Anterior cingulate cortex (tissue), 58 donors: ENCODE measurements at places on chromosomes 3 and 15.

DNA sequence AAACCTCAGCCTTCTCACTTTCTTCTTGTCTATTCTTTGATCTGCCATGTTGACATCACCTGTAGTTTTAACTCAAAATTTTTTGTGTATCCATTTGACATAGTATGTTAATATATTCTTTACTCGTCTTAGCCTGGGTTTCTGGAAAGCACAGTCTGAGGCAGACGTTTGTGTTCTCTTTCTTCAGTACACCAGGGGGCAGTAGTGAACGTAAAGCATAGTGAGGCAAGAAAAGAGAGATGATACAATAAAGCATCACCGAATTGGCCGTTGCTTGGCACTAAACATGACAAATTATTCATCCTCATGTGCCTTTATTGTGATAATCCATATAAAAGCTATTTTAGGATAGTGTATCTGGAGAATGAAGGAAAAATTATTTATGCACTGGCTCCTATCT is 141.0 kb upstream of the MYRIP start:
- DNase-seq: no peak

DNA sequence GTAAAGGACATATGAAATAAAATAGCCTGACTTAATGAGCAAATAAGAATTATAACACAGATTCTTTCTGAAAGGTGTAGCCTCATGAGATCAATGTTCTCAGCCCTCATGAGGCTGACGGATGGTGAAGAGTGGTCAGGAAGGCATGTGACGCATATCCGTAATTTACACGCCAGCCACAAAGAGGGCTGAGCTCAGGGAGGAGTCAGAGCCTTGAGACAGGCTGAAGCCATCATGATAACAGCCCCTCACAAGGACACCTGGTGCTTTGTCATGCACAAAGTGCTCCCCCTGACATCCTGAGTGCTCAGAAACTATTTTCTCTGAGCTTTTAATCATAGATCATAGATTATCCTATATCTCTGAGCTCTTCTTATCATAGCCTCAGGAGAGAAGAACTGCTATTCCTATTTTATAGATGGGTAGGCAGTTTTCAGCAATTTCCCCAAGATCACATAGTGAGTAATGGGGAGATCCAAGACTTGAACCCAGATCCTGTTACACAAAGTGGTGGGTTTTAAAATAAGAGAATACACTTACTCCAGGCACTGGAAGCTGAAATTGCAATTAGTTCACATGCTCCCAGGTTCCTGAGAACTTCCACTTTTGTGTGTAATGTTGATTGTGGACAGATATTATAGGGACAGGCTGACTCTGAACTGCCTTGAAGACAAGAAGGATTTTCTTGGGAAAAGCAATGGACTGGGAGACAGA is 267.1 kb downstream of the RPLP1 start:
- no peak for DNase-seq

DNA sequence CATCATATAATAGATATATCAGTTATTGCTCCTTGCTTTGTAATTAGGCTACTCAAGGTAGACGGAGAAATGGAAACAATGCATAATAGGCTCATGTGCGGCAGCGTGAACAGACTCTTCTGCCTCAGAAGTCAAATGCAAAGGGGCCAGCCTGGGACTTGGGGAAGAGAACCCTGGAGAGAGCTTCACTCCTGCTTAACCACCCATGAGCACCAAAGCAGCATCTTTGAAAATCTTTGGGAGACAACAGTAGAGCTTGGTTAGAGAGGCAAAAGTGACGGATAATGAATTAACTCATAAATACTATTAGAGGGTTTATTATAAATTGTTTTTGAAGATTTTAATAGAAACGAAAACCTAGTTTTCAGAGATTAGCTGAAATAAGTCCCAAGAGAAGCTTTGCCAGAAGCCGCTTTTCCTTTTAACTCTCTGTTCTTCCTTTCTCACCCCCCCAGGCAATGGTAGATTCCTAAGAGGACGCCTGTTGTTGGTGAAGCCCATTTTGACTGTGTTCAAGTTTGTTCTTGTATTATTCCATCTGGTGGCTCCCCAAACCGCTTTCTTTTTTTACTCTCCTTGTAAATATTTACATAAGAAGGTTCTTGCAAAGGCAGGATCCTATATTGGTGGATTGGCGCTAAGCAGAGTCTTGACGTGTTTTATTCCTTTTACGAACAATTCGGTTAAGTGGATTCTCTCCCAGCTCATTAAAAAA is 196.0 kb upstream of the TPRG1 start:
- DNase-seq: no peak

- no peak for DNase-seq
These were observed 880.6 kb upstream of the ARPP21 start for GRCh38 chr3:34758630-34759261.

- no peak for DNase-seq
These were observed 7.3 kb upstream of the SERPINI2 start for GRCh38 chr3:167481164-167481563.

GRCh38 chr3:50123394-50124051 is 31.6 kb upstream of the SEMA3F start:
- no peak for DNase-seq

GRCh38 chr3:186515125-186515524 is 29.1 kb downstream of the CRYGS start:
- no peak for DNase-seq

DNA sequence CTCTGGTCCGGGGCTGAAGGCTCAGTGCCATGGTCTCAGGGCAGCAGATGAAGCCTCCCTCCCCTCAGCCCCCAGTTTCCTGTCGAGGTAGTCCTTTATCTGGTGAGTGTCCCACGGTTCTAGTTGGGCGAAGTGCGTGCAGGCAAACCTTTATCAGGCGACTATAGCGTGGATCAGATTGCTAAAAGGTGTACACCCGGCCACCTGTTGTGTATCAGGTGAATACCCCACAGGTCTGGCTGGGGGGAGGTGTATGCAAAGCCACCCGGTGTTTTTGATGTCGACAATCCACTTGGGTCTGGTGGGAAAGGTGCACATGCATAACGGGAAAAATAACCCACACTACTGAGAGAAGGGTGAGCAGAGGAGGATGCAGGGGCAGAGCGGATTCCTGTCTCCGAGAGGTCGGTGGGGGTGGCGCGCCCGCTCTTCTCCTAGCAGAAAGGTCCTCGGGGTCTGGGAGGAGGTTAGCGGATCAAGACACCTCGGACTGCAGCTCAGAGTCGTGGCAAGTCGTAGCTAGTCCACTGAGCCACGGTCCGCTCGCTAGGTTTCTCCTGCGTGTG is 507 bp downstream of the SLC12A6 start:
- no peak for DNase-seq

DNA sequence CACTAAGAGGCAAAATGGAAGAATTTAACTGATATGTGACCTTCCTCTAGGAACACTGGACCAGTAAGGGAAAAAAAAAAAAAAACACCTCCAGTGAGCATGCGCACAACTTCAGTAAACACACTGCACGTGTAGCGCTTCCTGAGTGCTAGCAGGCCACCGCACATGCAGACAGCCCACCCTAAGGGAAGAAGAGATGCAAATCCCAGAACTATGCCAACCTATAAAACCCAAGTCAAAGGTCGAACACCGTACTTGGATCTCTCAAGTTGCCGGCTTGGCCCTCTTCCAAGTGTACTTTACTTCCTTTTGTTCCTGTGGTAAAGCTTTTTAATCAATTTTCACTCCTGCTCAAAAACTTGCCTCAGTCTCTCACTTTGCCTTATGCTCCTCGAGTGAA is 64.5 kb upstream of the CADPS start:
- DNase-seq: no peak

DNA sequence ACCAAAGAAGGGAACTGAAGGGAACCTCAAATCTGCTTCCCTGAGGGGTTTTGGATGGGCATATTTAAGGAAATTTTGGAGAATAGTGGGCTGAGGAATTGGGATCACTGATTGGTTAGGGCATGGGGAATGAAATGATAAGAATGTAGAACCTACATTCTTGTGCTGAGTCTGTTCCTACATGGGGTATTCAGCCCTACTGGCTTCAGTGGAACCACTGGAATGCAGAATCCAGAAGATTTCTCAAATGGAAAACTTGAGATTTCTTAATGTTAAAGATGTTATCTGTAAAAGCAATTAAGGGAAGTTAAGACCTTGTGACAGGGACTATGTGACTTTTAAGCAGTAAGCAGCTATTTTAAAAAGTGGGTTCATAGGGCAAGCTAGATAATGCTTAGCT is 1062.4 kb downstream of the AGBL1 start:
- no peak for DNase-seq

DNA sequence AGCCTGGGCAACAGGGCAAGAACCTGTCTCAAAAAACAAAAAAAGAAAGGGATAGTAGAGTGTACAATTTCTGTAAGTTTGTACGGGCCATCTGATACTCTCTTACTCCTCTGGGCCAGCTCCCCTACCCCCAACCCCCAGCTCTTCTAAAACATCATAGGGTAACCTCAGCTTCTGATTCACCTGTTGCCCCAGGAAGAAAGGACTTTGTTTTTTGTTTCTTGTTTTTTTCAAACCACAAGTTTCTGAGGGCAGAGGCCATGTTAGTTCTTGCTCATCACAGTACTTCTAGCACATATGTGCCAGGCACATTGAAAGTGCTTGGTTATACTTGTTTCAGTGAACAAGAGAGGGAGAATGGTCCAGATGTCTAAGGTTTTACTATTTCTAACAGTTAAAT is 20.2 kb downstream of the ATOSA start:
- DNase-seq: no peak

- DNase-seq: no peak
These were observed 118.4 kb downstream of the ATP1B3 start for GRCh38 chr3:141994856-141995255.

DNA sequence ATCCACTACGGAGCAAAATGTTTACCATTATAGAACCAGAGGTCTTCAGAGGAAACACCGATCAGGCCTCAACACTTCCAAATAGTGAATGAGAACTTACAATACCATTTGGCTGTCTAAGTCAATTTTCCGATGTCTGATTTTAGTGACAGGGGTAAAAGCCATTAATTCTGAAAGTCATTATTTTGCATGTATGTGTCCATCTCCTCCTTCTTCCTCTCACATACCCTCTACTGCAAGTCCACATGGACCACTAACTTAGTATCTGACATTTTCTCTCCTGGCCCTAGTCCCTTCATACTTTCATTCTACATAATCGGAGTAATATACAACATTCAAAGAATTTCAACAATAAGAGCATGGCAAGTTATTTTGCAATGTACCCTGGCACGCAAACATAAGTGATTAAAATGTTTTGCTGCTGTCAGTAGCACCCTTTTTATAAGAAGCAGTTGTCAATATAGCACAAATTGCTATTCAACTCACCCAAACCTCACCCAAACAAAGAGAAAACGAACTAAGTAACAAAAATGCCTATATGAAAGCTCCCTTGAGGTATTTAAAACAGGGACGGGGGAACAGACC is 1.9 kb downstream of the TOP2B start:
- DNase-seq: no peak

DNA sequence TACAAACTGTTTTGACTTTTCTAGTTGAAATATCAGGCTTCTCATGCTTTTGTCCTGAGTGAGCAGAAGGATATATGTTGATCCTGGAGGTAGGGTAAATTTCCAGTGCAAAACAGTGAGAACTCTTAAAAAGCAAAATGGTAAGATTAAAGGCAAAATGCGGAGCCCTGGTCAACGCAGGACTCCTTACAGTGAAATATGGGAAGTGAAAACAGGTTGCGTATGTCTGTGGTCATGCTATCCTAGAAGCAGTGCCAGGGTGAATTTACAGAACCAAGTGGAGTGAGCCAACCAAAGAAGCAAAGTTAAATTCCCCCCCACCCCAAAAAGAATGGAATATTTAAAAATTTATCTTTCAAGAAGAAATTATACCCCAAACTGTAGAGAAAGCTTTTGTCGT is 256.4 kb downstream of the NR2F2 start:
- DNase-seq: no peak

- no peak for DNase-seq
These were observed 101.6 kb downstream of the RPL22L1 start for GRCh38 chr3:170768334-170768801.

DNA sequence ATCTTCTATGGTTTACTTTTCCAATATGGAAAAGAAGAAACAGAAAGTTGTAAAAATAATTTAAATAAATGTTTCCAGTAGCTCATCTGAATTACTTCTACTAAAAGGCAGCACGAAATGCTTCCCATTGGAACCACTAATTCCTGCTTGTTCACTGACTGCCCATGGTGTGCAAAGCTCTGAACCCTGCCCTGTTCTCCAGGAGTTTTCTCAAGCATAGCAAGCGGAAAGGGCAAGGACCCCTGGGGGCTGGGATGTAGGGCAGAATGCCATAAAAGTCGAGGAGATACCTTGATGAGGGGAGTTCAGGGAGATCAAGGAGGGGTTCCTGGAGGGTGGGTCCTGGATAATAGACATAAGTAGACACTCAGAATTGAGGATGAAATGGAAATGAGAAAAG is 35.3 kb upstream of the BNC1 start:
- DNase-seq: no peak

- DNase-seq: no peak
These were observed 97.7 kb downstream of the GAP43 start for GRCh38 chr3:115720983-115721382.

DNA sequence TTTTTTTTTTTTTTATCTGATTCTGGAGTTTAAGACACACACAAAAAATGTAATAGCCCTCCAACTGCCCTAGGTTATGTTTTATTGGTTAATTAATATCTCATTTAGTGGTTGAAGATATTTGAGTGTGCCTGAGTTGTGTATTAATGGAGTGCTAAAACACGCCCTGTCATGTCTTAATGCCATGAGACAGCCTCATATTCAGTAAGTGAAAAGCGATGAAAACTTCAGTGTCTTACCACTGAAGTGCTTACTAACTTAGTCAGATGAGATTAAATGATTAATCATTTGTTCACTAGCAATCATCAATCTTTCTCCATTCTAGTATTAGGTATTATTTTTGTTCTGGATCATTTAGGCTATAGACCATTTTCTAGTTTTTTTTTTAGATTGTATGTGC is 544.7 kb upstream of the ROBO2 start:
- DNase-seq: no peak

- no peak for DNase-seq
These were observed 78.2 kb upstream of the SOX2 start for GRCh38 chr3:181633556-181633955.

DNA sequence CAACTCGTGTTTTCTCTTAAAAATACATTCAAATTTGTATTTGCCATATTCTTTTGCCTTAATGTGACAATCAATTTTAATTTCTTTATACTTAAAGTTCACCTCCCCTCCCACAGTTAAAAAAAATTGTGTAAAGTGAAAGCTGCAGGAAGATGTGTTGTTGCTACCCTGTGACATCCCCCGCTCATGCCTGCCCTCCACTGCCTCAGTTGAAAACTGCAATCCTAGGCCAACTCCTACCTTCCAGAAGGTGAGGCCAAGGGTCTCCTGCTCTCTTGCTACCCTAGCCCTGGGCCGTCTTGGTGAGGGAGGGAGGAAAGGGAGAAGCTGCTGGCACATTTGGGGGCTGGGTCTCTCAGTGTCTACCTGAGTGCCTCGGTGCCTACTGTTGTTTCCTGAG is 57.0 kb upstream of the CMTM7 start:
- DNase-seq: no peak
